Occipital lobe (tissue), 3 donors: ENCODE measurements at places on chromosomes 4 and X.

DNA sequence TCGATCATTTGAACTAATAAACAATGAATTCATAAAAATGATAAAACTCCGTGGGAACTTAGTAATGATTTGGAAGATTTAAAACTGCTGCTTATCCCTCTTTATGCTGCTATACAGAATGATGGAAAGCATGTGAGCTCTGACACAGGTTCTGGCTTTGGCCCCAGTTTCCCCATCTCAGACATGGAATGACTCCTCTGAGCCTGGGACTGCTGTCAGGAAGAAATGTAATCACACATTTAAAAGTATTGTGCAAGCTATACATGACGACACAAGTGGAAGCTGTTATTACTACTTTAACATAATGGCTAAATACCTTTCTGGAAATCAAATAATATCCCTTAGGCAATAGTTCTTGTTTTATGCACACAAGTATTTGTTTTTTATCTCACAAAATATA, 161.7 kb downstream of the DCHS2 start:
- DNase-seq = no peak

DNA sequence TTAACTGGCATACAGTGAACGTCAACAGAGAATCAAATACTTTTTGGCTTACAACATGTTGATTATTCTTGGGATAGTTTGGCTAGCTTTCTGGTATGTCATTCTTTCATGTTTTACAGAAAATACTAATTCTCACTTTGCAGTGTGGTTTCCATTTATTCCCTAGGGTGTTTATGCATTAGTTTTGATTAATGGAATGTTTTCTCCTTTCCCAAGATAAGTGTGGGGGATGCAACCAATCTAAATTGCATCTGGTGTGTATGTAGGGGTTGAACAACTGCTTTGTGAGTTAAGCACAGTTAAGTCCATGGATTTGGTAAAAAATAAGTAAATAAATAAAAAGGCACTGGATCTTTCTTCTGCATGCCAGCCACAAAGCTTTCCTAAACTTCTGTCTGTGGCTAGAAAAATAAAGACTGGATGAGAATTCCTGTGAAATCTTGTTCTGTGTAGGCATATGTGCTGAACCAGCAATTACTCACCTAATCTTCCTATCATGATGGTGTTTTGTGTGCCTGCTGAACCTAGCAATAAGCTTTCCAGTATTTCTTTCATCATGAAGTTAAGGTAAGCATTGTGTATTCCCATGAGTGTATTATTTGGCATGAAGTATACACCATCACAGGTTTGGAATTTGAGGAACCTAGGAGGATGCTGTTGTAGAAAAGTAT, 50.6 kb upstream of the TENM3 start:
- no peak for DNase-seq

DNA sequence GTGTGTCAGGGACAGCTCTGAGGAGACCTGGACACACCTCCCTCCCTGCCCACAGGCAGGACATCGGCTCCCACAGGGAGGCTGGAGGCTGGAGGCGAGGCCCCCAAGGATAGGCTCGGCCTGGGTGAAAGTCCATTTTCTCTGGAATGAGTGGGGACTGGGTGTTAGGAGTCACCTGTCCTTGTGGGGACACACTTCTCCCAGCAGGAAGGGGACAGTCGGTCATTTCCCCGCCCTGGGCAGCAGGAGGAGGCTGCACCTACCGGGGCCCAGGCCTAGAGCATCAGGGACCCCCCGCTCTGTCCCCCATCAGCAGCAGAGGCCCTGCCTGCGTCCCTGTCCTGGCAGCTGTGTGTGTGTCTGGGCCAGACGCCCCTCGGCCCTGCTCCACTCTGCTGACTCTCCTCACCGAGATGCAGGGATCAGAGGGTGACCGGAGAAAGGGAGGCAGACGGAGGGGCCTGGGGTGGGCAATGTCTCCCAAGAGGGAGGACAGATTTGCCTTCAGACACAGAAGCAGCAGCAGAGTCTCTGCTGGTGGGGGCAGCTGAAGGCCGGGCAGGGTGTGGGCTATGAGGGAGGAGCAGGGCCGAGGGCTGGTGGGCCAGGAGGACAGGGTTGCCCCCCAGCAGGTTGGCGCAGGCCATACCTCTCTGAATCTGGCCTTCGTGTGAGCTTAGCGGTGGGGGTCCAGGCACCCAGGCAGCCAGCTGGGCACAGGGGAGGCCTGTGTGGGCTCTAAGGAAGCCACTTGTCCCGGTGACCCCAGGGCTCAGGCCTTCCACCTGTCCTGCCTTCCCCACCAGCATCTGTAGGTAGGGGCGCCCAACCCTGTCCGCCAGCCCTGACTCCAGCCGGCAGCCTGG, 125.7 kb upstream of the NKX1-1 start:
- DNase-seq = no peak

DNA sequence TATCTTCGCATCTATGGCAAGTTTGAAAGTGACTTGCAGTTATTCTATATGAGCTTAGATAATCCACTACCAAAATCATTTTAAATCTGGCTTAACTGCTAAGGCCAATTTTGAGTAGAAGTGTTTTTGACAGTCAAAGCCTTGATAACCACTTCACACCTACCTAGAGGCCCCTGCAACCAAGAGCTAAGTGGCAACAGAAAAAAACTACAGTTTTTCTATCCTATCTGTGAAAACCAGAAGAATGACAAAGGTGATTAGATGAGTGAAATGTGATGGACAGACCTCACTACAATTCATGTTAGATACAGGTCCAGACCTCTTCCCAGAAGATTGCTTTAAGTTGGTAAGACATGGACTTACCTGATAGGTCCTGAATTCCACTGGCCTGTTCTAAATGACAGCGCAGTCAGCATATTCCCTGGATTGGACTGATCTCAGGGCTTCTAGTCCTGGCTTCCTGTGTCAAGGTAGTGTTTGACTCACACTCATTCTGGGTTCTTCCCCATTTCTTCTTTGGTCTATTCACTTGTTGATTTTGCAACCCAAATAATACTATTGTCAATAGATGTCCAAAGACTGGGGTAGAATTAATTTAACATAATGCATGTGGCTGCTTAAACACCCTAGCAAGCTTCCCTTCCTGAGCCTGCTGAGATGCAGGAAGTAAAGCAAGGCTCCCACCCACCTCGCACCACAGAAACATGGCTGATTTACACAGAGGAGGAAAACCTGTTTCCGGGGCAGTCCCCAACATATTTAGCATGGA, 65.1 kb downstream of the PPP3CA start:
- DNase-seq = no peak

DNA sequence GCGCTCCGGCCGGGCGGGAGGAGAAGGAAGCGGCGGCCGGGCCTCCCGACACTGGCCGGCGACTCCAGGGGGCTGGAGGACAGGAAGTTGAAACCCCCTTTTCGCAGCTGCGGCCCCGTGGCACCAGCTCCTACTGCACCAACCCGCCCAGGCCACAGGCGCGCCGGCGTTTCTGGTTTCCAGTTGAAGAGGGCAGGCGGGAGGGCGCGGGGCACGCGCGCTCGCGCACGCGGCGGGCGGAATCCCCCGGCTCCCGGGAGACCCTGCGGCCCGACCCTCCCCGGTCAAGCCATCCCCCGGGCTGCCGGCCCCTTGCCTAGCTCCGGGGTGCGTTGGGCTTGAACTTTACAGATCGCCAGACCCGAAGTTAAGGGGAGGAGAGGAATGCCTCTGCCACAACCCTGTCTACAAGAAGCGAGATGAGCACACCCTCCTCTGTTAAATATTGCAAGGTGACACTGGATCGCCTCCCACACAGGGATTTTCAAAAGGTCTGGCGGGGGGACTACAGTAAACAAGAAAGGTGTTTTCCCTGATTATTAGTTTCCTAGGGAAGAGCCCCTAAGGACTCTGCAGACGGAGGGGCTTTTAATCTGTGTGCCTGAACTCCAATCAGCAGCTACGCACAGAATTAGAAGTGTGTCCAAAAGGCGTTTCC, 1.4 kb downstream of the ELOVL6 start:
- peak; percentile 47 for DNase-seq

- no peak for DNase-seq
Observed at GRCh38 chr4:3491681-3492405, 28.7 kb downstream of the DOK7 start.

GRCh38 chr4:2833671-2834000, 10.0 kb upstream of the ADD1 start:
- DNase-seq = no peak

GRCh38 chr4:15153662-15154061, 151.4 kb downstream of the CPEB2 start:
- no peak for DNase-seq

GRCh38 chr4:75698162-75698962, 25.2 kb upstream of the G3BP2 start:
- no peak for DNase-seq

- DNase-seq = no peak
Observed at GRCh38 chrX:123313486-123313885, 129.4 kb downstream of the GRIA3 start.

GRCh38 chrX:13587786-13588477, 18.5 kb downstream of the EGFL6 start:
- no peak for DNase-seq
